ENCODE measurements at places on chromosomes 1 and 21.

- no peak for DNase-seq
These were observed 241.8 kb upstream of the POGK start for GRCh38 chr1:166597516-166597915.

DNA sequence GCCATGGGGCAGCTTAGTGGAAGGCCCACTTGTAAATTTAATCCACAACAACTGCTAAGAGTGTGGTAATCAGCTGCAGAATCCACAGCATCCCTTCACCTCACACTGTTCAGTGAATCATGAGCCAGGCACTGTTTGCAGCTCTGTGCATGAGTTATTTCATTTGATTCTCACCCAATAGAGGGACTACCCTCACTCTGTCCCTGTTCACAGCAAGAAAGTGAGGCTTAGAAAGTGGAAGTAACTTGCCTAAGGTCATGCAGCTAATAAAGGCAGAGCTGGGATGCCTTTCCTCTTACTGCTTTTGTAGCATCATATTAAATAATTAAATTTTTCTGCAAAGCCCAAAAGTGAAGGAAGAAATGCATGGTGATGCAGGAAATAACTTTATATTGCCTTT, 346.5 kb upstream of the PLD5 start:
- DNase-seq, result no peak

GRCh38 chr1:192983349-192983980, 75.7 kb downstream of the UCHL5 start:
- DNase-seq, result no peak

- peak; percentile 3 for DNase-seq
These were observed 26.9 kb downstream of the OR6Y1 start for GRCh38 chr1:158527190-158527815.

DNA sequence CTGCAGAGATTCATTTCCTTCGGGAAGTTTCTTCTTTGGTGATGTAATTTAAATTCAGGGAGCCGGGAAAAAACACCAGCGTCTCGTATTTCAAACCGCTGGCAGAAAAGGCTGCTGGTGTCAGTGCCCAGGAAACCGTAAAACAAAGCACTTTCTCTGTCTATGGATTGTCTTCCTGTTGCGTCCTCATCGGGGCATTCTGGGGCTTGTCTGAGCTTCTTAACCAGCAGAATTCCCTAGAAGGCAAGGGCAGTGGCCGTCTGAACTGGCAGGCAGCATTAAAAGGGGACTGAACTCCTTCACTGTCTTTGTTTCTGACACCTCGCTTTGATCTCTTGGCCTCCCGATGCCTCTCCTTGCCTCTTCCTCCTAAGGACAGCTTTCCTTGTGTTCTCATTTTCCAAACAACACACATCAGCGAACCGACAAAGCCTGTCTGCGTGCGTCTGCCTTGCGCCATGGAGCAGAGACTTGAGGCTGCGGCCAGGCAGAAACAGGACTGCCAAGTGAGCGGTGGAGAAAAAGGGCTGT, 391.6 kb upstream of the VAMP3 start:
- peak; percentile 74 for DNase-seq

GRCh38 chr1:192496369-192497056, 79.1 kb upstream of the RGS1 start:
- DNase-seq, result no peak

- no peak for DNase-seq
These were observed 683 bp downstream of the PPOX start for GRCh38 chr1:161166669-161167548.

DNA sequence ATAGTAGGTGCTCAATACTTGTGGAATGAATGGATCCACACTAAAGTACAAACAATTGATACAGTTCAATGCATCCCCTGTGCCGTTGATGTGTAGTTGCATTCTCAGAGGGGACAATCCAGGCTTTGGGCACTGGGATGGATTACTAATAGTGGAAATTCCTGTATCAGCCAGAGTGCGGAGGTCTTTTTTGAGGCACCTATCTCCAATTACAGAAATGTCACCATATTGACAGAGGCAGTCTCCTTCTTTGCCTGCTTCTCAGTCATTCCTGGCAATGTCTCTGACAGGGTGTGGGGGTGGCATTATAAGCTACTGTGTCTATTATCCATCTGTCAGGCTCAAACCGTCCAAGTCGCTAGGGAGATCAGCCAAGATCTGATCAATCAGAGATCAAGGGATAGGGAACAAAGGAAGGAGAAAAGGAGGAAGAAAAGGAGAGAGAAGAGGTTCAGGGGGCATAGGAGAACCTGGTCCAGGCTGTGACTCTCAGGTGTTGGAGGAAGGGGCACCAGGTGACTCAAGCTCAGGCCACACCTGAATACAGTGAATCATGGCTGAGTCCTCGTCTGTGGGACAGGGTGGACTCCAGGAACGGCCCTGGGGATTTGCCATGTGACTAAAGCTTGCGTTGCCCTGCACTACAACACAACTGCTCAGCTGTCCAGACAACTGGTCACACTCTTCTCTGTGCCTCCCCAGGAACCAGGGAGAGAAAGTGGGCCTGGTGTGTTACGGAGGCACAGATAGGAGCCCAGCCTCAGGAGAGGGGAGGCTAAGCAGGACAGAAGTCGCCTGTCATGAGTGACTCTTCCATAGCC, 3.4 kb upstream of the LAMB3 start:
- no peak for DNase-seq

DNA sequence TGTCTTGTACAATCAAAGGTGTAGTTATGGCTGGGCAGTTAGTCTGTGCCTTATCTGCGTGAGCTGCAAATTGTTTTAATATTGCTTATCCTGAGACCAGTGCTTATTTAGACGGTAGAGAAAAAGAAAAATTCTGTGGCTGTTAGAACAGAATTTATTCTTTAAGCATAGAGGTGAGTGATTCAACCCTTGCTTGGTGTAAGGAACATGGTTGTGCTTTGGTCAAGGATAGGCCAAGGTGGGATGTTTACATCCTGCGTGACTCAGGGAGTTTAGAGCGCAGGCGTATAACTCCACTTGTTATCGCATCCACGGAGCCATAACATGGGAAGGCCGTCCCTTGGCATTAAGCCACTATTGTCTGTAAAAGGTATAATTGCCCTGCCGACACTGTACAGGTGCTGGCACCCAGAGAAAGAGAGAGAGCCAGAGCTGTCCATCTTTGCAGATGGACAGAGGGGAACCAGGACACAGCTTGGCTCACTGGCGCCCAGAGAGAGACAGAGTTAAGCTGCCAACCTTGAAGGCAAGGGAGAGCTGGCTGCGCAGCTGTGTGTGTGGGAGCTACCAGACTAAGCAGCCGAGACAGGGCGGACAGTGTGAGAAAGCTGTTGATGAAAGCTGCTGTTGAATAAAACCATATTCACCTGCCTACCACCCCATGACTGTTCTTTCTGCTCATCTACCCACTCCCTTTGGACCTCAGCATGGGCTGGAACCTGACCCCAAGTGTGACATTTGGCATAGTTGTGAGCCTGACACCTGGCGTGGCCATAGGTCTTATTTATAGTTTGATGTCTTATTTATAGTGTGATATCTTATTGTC, 200.4 kb downstream of the DYRK1A start:
- DNase-seq, result no peak

- DNase-seq, result no peak
These were observed 24.5 kb upstream of the EPHA2 start for GRCh38 chr1:16180291-16180824.

GRCh38 chr1:164516591-164516990, 42.4 kb upstream of the PBX1 start:
- DNase-seq, result peak; percentile 48

GRCh38 chr1:22386774-22387173, 64.9 kb upstream of the ZBTB40 start:
- no peak for DNase-seq

DNA sequence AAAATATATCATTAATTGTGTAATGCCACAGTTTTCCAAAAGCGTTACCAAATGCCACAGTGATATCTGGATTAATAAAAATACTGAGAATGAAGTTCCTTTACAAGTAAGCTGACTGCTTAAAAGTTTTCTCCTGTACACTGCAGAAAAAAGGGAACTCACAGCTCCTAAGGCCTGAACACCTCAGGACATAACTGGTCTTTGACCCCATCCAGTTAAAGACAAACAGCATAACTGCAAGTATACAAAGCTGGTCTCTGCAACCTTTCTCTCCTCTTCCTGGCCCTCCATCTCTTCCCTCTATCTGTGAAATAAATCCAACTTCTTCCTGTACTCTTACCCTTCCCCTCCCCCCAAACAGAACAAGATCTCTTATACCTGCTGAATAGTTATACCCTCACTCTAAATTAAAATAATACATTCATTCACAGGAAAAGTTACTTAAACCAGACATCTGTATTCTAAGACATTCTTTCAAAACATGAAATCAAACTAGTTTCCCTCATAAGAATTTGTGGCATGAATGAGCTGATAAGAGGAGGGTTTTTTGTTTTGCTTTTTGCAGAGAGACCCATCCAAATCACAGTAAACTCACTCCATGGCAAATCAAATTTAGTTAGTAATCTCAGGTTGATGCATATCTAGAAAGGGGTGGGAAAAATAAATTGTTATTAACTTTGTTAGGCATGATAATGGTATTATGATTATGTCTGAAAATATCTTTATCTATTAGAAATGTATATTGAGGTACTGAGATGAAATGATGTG, 2.9 kb downstream of the DIPK1A start:
- no peak for DNase-seq

DNA sequence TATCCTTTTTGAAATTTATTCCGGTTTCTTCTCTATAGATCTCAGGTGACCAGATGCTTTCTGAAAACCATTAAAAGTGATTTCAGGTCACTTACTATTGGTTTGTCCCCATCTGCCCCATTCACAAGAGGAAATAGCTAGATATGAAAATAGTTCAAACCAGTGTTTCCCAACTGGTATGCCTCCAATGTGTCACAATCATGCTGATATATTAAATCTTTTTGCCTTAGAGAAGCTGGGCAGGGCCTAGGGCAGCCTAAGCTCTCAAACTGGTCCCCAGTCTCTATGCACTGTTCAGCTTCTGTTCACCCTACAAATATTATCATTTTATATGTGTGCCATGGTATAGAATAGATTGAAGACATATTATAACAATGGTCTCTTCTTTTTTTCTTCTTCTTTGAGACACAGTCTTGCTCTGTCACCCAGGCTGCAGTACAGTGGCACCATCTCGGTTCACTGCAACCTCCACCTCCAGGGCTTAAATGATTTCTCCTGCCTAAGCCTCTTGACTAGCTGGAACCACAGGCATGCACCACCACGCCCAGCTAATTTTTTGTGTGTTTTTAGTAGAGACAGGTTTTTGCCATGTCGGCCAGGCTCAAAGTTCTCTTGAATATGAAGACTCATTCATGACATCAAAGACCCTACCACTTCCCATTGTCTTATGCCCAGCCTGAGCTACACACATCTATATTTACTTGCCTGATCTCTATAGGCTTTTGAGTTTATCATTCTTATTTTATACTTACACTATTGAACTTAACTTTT, 15.7 kb downstream of the PTPN22 start:
- DNase-seq, result no peak

DNA sequence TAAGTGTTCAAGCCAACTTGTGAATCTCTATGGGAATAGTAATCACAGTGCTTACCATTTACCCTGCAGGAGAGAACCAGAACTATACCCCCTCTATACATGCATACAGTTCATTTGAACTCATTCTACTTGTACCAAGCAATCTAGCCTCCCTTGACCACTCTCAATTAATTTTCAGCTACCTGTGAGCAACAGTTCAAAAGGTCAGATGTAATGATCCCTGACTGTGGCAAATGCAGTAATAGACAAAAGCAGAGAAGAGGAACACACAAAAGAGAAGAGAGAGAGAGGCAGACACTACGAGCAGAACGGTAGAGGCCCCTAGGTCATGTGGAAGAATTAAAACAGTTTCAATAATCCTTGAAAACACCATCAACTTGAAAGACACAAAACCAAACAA, 52.8 kb downstream of the FMO4 start:
- no peak for DNase-seq

DNA sequence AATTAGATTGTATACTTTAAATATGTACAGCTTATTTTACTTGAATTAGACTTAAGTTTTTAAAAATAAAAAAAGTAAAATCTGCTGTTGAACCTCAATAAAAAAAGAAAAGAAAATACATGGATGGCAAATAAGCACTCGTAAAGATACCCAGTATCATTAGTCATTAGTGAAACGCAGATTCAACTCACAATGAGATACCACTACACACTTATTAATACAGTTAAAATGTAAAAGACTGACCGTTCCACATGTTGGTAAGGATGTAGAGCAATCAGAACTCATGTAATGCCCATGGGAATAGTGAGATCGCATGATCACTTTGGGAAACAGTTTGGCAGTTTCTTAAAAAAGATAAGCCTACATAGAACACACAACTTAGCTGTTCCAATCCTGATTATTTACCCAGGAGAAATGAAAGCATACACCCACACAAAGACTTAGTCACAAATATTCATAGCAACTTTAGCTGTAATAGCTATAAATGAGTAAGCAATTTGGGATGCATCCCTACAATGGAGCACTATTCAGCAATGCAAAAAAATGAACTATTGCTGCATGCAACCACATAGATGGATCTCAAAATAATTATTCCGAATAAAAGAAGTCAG, 7.3 kb downstream of the SH2D1B start:
- DNase-seq, result no peak

DNA sequence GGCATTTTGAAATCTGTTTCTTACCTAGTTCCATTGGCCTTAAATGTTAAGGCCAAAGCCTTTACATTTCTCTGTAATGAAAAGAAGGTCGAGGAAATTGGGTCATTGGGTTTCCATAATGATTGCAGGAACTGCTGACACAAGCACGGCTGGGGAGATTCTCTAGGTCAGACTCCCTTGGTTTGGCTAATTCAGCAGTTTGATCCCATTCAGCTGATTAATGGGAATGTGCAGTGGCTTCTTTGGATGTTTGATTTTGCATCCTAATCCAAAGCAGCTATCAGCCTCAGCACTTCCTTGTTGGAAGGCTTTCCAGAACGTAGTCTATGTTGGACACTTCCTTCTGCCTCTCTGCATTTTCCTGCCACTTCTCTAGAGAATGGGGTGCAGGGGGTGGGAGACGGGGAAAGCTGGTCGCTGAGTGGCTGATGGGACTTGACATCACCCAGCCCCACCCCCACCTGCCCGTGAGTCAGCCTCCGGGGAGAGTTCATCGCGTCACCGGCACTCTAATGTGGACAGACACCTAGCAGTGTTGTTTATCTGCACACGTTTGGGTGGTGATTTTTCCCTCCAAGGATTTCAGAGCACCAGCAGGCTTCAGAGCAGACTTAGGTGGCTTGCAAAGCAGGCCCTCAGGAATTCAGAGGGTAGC, 5.4 kb downstream of the PSEN2 start:
- DNase-seq, result peak; percentile 65

DNA sequence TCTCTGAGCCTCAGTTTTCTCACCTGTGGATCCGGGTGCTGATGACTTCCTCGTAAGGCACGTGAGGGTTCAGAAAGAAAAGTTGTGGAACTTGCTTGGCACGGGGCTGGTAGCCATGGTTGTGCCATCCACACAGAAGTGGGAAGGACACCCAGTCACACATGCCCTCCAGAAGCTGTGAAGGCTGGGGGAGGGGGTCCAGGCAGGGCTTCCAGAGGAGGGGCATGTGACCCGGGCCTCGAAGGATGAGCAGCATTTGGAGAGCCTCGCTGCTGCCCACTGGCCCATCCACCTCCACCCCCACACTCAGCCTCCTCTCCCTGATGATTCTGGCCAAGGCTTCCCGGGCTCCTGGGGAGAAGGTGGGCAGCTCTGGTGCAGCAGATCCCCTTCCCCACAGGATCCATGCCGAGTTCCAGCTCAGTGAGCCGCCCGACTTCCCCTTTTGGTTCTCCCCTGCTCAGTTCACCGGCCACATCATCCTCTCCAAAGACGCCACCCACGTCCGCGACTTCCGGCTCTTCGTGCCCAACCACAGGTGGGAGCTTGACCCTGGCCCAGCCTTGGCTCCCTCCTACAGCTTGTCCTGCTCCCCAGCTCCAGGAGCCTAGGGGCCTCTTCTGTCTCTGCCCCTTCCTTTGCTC, 9.4 kb downstream of the SELENON start:
- no peak for DNase-seq
